CD4-positive, alpha-beta memory T cell (primary cell): ENCODE measurements at places on chromosomes 12 and 14. TPM values are rescaled to one million over a fixed set of nuclear protein-coding genes. Genes with fewer than 3 reads are reported as not detected.

The CRADD gene
- 16.0 TPM for total RNA-seq

The GLT1D1 gene
- not detected for total RNA-seq

The SOAT2 gene
- 0.42 TPM for total RNA-seq

The MYH6 gene
- not detected for total RNA-seq

The KCNK10 gene
- not detected for total RNA-seq

The RDH12 gene
- not detected for total RNA-seq

The CAPZA3 gene
- not detected for total RNA-seq

The PYGL gene
- 0.72 TPM for total RNA-seq

The CMA1 gene
- not detected for total RNA-seq

The ARHGAP9 gene
- total RNA-seq = 266 TPM

The CLEC2A gene
- not detected for total RNA-seq

The OAS2 gene
- 77.4 TPM for total RNA-seq

The BEST3 gene
- not detected for total RNA-seq

The SPTB gene
- total RNA-seq = 0.09 TPM

The INSM2 gene
- total RNA-seq = not detected

The ATP5F1B gene
- total RNA-seq = 243 TPM

The CLEC4A gene
- total RNA-seq = 1.2 TPM

The RASAL1 gene
- total RNA-seq = 1.4 TPM

The MAX gene
- total RNA-seq = 212 TPM

The DEPDC4 gene
- total RNA-seq = 1.4 TPM

The KANSL2 gene
- 66.8 TPM for total RNA-seq

The E2F7 gene
- total RNA-seq = 0.26 TPM

The P2RX2 gene
- total RNA-seq = not detected

The FGF6 gene
- total RNA-seq = not detected

The YBX3 gene
- 5.1 TPM for total RNA-seq

The OR11H12 gene
- total RNA-seq = not detected

The BDKRB1 gene
- total RNA-seq = not detected

The LBHD2 gene
- total RNA-seq = not detected

The KIF26A gene
- 0.23 TPM for total RNA-seq

The IGF1 gene
- total RNA-seq = not detected

The CLMN gene
- total RNA-seq = 0.70 TPM

The FOXN4 gene
- not detected for total RNA-seq

The TTC6 gene
- total RNA-seq = not detected

The LTBP2 gene
- total RNA-seq = 0.44 TPM

The PNP gene
- 106 TPM for total RNA-seq

The KITLG gene
- 0.14 TPM for total RNA-seq

The DAO gene
- total RNA-seq = not detected

The TMEM253 gene
- total RNA-seq = not detected

The RNASE1 gene
- 4.9 TPM for total RNA-seq

The GLIPR1L2 gene
- total RNA-seq = 0.47 TPM

The ABCC9 gene
- not detected for total RNA-seq

The SIX1 gene
- not detected for total RNA-seq

The LRRC9 gene
- total RNA-seq = not detected

The LRRC43 gene
- not detected for total RNA-seq

The AJUBA gene
- total RNA-seq = 2.8 TPM

The PPTC7 gene
- total RNA-seq = 35.6 TPM

The THTPA gene
- total RNA-seq = 26.2 TPM
